NCI-H460 (cell line): ENCODE measurements at places on chromosomes 6 and 20. TPM values are rescaled to one million over a fixed set of nuclear protein-coding genes. Genes with fewer than 3 reads are reported as not detected.

- DNase-seq, result no peak
Measured at GRCh38 chr6:95589826-95590570, 12.7 kb downstream of the MANEA start.

Gene NKX2-4
- total RNA-seq, result not detected in 2 replicates

- DNase-seq, result no peak
Measured at GRCh38 chr20:46621492-46621891, 29.8 kb downstream of the SLC13A3 start.

Gene GPSM3
- total RNA-seq, result 0.92 and 1.4 TPM in 2 replicates

DNA sequence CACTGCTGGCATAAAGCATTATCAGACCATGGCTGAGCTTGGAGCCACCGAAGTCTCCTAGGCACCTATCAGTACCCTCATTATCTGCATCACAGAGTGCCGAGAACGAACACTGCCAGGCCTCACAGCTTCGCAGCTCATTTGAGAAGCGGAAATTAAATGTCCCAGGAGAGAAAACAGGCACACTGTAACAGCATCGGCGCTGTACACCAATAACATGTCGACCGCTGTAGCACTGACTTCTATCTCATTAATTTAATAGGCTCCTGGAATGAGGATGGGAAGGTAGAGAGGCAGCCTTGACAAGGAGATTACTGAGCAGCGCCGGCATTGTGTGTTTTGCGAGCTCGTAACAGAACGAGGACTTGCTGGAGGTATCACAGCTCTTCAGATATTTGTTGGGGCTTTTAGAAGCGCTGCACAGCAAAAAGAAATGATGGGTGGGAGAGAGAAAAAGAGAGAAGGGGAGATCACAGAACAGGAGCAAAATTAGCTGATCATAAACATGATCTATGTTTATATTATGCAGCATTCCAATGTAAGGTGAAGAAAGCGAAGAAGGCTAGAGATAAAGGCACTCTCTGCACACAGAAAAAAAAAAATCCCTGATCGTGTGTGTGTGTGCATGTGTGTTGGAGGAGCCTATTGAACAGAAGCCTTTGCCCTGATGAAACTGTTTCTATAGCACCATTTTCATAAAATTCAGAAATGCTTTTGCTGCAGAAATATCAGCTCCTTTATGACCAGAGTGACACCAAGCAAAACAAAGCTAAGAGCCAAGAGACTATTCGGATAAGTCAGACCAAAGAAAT lies 29.2 kb downstream of the ID4 start:
- DNase-seq, result no peak

Gene CYP24A1
- 0.12 and 0.20 TPM in 2 replicates for total RNA-seq

Gene KIFC1
- total RNA-seq, result 14.7 and 16.9 TPM in 2 replicates

Gene PPIL6
- 1.8 and 2.4 TPM in 2 replicates for total RNA-seq

GRCh38 chr6:134774201-134774638 lies 175.7 kb downstream of the ALDH8A1 start:
- DNase-seq, result peak; percentile 54

GRCh38 chr6:33064723-33065122 lies 8.7 kb downstream of the HLA-DPA1 start:
- DNase-seq, result no peak

DNA sequence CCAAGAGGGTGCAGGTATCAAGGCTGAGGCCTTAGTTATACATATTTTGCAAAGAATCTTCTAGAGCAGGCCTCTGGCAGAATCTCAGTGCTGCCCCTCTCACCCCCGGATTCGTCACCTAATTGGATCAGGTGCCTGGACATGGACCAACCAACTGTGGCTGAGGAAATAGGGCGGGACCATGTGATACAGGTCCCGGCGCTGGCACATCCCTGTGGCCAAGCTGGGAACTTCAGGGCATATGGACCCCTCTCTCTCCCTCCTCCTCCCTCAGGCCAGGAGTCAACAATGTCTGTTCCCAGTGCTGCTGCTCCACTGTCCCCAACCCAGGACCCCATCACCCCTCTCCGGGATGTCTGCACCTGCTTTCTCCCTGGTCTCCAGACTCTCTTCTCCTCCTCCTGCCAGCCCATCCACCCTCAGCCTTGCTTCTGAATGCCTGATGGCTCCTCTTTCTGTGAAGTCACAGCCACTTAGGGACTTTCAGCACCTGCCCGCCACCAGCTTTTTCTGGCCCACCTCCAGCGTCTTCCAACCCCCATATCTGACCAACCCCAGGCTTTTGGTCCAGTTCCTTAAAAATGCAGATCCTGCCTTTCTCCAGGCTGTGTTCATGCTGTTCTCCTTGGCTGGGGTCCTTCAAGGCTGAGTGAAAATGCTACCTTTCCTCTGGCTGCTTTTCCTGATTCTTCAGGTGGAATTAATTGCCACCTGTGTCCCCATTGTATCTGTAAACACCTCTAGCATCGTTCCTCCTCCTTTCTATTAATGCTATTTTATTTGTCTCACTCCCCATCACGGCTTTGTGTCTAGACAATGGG lies 19.0 kb upstream of the MLN start:
- peak; percentile 22 for DNase-seq

GRCh38 chr6:110067837-110068591 lies 89.9 kb downstream of the GPR6 start:
- no peak for DNase-seq

GRCh38 chr6:128532136-128532535 lies 11.7 kb upstream of the PTPRK start:
- DNase-seq, result no peak

DNA sequence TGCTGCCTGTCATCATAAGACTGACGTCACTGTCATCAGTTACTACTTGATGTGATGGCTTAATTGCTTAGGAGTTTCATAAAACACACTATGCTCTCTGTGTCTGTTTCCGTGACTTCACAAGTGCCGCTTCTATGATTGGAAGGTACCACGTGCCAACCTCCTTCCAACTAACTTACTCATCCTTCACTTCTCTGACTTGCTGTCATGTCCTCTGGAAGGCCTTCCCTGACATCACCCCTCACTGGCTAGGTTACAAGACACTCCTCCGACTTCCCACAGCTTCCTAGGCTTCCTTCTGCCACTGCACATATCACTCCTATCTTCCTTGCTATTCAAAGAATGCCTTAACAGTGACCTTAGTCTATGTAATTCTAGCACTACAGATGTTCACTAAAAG lies 20.4 kb downstream of the SERINC3 start:
- DNase-seq, result no peak

Gene ZCCHC3
- 18.8 and 20.9 TPM in 2 replicates for total RNA-seq

DNA sequence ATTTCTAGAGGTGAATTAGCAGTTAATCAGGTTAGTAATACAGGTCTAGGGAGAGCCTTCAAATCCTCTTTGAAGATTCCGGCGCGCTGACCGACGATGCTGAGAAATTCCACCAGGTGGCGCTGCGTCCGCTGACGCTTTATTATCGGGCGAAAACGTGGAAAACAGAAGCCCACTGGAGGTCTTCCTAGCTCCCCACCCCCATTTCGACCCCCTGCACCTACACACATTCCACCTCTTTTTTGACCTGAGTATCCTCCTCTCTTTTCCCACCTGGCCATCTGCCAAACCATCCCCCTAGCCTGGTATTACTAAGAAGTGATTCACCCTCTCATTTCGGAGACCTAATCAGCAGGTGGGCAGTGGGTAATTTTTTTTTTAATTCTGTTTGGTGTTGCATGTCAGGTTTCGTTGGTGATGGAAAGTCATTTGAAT lies 65.4 kb upstream of the RIN2 start:
- DNase-seq, result peak; percentile 33

Gene MEI4
- not detected in 2 replicates for total RNA-seq

- DNase-seq, result no peak
Measured at GRCh38 chr6:37257320-37257633, 295 bp upstream of the TBC1D22B start.

- DNase-seq, result no peak
Measured at GRCh38 chr6:118309337-118310093, 238.6 kb upstream of the PLN start.
